Activated CD4-positive, alpha-beta memory T cell treated with anti-CD3 and anti-CD28 coated beads for 36 hours (primary cell): ENCODE measurements at places on chromosomes 3 and 15. TPM values are rescaled to one million over a fixed set of nuclear protein-coding genes. Genes with fewer than 3 reads are reported as not detected.

The CTXN2 gene
- not detected for total RNA-seq

The HYAL1 gene
- not detected for total RNA-seq

The GOLGA6L10 gene
- 1.7 TPM for total RNA-seq

The ROBO2 gene
- total RNA-seq: not detected

The IQCF5 gene
- not detected for total RNA-seq

The ACKR4 gene
- not detected for total RNA-seq

The SEMA5B gene
- total RNA-seq: not detected

The GXYLT2 gene
- not detected for total RNA-seq

The STAC gene
- total RNA-seq: not detected

The TMIE gene
- total RNA-seq: 0.93 TPM

The ZPLD1 gene
- total RNA-seq: not detected

The P2RY12 gene
- total RNA-seq: not detected

The GOLGA8J gene
- not detected for total RNA-seq

The UBR1 gene
- 29.7 TPM for total RNA-seq

The STRIT1 gene
- not detected for total RNA-seq

The MUC20 gene
- total RNA-seq: 0.73 TPM

The EIF4E3 gene
- total RNA-seq: 37.6 TPM

The KCNMB3 gene
- 0.29 TPM for total RNA-seq

The AADACL2 gene
- not detected for total RNA-seq

The SNX22 gene
- 0.38 TPM for total RNA-seq

The RBPMS2 gene
- total RNA-seq: 0.12 TPM

The NECTIN3 gene
- total RNA-seq: 10.5 TPM

The STARD9 gene
- total RNA-seq: 3.8 TPM

The MYL3 gene
- not detected for total RNA-seq

The CPLX3 gene
- total RNA-seq: not detected

The ADAMTS17 gene
- total RNA-seq: 1.2 TPM

The CHCHD6 gene
- total RNA-seq: 13.1 TPM

The IRAK2 gene
- 8.3 TPM for total RNA-seq

The P2RY1 gene
- 0.17 TPM for total RNA-seq

The CEP63 gene
- total RNA-seq: 22.4 TPM

The RSRC1 gene
- total RNA-seq: 39.4 TPM

The LRRC15 gene
- total RNA-seq: not detected

The SPESP1 gene
- 1.5 TPM for total RNA-seq

The FOXL2NB gene
- not detected for total RNA-seq

The PATL2 gene
- total RNA-seq: 16.5 TPM

The VIPR1 gene
- 5.9 TPM for total RNA-seq

The PTPRG gene
- not detected for total RNA-seq

The ADAM10 gene
- total RNA-seq: 80.1 TPM

The HTR3E gene
- not detected for total RNA-seq

The RABL3 gene
- 30.0 TPM for total RNA-seq

The NCBP2 gene
- total RNA-seq: 85.1 TPM

The C3orf80 gene
- not detected for total RNA-seq

The CISH gene
- total RNA-seq: 319 TPM

The SAMD7 gene
- total RNA-seq: not detected

The GOLGA6L6 gene
- total RNA-seq: not detected

The UBL7 gene
- 58.2 TPM for total RNA-seq

The CRYGS gene
- total RNA-seq: 2.7 TPM
